ENCODE measurements at places on chromosomes 6 and 20.

- DNase-seq: no peak
Observed at GRCh38 chr6:25202504-25202903, 76.7 kb upstream of the CARMIL1 start.

- DNase-seq: peak; percentile 77
Observed at GRCh38 chr6:29702519-29703103, 20.6 kb upstream of the HLA-F start.

DNA sequence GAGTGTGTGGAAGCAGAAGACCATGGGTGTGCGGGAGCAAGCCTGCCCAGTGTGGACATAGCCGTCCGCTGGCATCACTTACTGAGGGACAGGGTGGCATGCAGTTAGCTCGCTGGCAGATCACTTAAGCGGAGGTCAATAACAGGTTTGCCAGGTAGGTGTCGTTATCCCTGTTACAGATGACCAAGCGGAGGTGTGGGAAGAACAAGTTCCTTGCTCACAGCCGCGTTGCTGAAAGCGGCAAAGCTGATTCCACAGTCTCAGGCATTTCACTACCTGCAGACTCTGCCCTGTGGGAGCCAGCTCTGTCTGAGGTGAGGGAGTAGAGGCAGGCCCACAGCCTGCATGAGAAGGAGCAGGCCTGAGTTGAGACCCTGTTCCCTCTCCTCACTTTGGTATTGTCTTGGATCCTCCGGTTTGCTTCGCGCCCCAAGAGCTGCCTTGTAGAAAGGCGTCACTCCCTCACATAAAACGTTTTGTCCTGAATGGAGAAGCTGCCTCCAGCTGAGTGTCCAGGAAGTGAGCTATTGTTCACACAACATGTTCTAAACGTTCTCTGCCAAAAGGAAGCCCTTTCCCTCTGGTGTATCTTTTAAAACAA is 96.9 kb downstream of the TCP11 start:
- no peak for DNase-seq

GRCh38 chr6:167764713-167765479 is 61.8 kb upstream of the AFDN start:
- no peak for DNase-seq

DNA sequence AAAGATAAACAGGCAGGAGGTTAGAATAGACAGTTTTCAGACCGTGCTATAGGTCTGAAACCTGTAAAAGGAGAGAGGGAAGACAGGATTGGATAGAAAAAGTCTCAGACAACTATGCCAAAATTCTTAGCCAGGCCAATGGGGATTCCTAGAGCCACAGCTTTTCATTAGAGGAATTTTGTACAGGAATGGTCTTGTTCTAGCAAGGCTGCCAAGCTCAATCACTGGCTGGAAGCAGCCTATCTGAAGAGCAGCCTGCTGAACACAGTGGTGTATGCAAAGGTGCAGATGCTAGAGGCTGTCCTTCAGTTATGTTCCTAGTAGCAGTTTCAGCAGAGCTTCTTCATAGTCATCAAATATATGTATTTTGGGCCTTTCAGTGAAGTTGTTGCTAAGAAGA is 313.1 kb downstream of the GRIK2 start:
- DNase-seq: no peak

- DNase-seq: no peak
Observed at GRCh38 chr20:48763216-48763914, 64.4 kb downstream of the PREX1 start.

GRCh38 chr6:142313284-142313683 is 11.5 kb downstream of the ADGRG6 start:
- DNase-seq: no peak

DNA sequence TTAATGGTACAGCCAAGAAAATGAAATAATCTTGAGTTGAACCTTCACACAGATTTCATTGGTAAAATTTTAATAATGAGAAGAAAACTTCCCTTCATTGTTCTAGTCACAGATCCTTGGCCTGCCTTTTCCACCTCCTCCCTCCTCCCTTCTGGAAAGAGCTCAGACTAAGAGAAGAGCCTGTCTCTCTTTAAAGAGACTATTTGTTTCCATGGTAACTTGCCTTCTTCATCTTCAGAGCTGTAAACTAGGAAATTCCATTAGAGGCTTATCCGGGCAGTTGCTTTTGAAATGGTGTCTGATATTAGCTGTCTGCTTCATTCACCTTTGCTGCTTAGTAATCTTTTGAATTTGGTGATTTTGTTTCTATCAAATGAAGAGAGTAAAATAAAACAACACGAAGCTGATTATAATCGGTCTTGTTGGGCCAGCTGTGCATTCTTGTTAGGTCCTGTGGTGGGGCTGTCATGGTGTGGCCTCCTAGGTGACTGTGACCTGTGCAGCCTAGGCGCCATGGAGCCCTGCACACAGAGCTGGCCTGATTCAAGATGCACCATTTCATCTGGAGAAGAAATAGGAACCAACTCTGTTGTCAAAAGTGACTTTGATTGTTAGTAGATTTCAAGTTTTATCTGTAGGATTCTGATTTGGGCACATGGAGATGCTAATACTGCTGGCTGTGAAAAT is 96.7 kb downstream of the MAP3K7 start:
- no peak for DNase-seq

DNA sequence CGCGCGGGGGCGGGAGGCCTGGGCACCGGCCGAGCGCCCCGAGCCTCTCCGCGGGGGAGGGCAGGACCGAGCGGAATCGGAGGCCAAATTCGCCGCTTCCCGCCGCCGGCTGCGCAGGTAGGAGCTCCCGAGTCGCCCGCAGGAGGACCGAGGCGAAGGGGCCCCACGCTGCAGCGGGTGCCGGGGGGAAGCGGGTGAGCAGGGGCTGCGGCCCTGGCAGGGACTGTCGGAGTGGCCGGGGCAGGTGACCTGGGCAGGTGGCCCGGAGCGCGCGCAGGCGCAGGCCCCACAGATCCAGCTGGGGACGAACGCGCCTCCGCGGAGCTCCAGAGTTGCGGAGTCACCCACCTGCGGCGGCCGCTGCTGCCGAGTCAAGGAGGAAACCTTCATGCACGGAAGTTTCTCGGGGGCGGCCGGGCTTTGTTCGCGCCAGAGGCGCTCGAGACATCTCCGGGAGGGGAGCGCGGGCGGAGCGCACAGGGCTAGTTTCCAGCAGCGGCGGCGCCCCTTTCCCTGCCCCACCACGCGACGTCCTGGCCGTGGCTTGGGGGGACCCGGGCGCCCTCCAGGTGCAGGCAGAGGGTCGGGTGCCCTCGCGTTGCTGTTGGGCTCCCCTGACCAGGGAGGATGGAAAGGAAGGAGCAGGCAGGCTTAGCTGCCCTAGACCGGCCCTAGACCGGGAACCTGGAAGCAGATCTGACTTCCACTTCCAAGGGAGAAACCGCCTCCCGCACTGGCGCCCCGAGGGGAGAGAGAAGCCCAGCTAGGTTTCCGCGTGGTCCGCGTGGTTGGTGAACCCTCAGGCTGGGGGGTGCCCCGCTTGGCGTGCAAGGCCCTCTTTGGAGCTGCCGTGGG is 590 bp downstream of the SLCO4A1 start:
- peak; percentile 34 for DNase-seq

GRCh38 chr6:75624335-75624734 is 22.7 kb downstream of the SENP6 start:
- DNase-seq: no peak

- DNase-seq: no peak
Observed at GRCh38 chr6:25280344-25281074, 1.3 kb downstream of the CARMIL1 start.

- no peak for DNase-seq
Observed at GRCh38 chr6:33923857-33924514, 120.2 kb upstream of the MLN start.

DNA sequence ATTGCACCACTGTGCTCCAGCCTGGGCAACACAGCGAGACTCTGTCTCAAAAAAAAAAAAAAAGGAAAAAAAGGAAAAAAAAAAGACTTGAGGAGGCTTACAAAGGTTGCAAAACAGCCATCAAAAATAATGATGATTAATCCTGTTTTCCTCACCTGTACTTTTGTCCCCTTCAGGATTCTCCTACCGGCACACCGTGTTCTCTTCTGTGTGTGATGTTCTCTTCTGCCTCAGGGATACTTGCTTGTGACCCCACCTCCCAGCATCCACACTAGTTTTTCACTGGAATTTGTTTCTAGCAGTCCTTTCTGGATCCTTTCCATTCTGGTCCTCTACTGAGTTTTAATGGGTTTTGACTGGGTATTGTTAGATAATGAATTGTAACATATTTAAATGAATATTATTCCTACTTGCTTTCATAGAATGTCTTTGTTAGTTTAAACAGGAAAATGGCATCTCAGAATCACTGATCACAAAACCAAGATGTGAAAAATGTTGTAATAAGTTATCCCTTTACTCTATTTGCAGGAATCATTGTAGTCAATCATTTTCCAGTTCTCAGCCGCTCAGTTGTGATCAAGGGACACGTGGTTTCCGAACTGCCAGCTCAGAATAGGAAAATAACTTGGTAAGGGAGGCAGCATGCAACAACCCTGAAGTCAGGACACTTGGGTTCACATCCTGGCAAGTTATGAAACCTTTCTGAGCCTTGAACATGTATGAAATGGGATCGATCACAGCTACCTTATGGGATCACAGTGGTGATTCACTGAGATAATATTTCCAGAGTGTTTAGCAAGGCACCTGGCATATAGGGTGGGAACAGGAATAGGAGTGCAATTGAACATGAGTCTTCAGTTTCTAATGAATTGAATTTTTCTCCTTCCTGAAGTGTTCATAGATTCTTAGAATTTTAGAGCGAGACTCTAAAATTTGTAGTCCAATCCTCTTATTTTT is 8.5 kb downstream of the C6orf89 start:
- no peak for DNase-seq

DNA sequence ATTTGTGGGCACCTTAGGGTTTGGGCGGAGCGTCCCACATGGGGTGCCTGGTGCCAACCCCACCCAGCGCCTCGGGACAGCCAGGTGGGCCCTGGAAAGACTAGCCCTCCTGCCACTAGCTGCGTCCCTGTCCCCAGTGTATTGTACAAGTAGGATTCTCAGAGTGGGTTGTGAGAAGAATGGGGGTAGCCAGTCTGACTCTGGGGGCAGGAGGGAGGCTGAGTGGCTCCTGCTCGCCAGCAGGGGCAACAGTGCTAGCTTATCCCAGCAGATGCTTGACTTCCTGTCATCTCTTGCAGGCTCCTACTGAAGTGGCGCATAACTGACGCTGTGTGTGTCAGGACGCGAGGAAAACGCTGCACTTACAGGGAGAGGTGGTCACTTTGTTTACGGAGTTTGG is 9.3 kb downstream of the PSMA7 start:
- DNase-seq: no peak

GRCh38 chr6:28258877-28259777 is at the start of gene NKAPL:
Gene NKAPL, plus strand, starts transcription at chr6:28259297. Its CDS starts 75 bp downstream, at chr6:28259372.
- DNase-seq: peak; percentile 9

- DNase-seq: no peak
Observed at GRCh38 chr6:44699851-44700250, 312.3 kb downstream of the CDC5L start.

- DNase-seq: no peak
Observed at GRCh38 chr6:36384095-36384494, 3.4 kb downstream of the ETV7 start.

- DNase-seq: no peak
Observed at GRCh38 chr20:34701405-34702085, 2.6 kb upstream of the TP53INP2 start.

DNA sequence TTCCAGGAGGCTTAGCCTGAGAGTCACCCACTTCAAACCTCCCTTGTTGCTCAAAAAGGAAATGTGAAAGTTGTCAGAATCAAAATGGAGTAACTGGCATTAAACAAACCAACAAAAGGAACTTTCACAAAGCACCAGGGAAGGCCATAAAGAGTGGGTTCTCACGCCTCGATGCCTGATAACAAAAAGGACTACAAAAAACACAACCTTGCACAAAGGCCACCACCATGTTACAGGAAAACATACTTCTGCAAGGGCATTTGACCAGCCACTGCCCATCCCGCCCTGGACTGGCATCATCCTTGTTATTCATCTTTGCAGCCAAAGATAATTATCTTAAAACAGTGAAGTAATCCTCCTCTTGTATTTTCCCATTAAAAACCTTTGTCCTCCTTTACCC is 34.8 kb downstream of the RNASET2 start:
- DNase-seq: no peak

Measured in effector CD8-positive, alpha-beta T cell (primary cell).